SHP77 (cell line): ENCODE measurements at places on chromosomes 5 and 9.

GRCh38 chr5:133343196-133343595 lies 269.1 kb downstream of the FSTL4 start:
- no peak for DNase-seq

- DNase-seq, result no peak
Measured at GRCh38 chr5:179749857-179750508, 17.4 kb downstream of the MAML1 start.

GRCh38 chr9:104319685-104320084 lies 184.4 kb upstream of the OR13F1 start:
- DNase-seq, result peak; percentile 37

DNA sequence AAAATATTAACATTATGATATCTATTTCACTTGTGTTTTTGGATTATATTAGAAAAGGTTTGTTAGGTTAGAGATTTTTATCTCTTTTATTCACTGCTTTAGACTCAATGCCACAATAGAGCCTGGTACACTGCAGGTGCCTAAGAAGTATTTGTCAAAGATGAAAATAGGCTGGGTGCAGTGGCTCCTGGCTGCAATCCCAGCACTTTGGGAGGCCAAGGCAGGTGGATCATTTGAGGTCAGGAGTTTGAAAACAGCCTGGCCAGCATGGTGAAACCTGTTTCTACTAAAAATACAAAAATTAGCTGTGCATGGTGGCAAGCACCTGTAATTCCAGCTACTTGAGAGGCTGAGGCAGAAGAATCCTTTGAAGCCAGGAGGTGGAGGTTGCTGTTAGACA lies 64.3 kb downstream of the C9 start:
- DNase-seq, result peak; percentile 4

- no peak for DNase-seq
Measured at GRCh38 chr9:14296495-14297113, 17.3 kb downstream of the NFIB start.

DNA sequence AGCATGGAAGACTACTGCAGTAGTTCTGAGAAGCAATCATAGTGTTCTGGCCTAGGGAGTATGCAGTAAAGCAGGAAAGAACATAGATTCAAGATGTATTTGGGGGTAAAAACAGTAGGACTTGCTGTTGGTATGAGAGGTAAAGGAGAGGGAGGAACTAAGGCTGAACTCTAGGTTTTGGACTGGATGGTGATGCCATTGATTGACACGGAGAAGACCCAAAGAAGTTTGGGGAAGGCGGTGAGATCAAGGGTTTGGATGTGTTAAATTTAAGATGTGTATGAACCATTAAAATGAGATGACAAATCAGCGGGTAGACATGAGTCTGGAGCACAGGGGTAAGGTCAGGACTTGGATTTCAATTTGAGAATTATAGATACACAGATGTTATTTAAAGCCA lies 2.0 kb upstream of the CDC37L1 start:
- no peak for DNase-seq

GRCh38 chr9:131393622-131394463 lies at the start of gene PRRC2B:
Gene PRRC2B, plus strand, starts transcription at chr9:131394086. Its CDS starts 36,059 bp downstream, at chr9:131430145.
- peak; percentile 92 for DNase-seq

GRCh38 chr9:134445000-134445399 lies 118.7 kb downstream of the RXRA start:
- no peak for DNase-seq

- no peak for DNase-seq
Measured at GRCh38 chr5:138720840-138721239, 32.4 kb upstream of the CTNNA1 start.

- no peak for DNase-seq
Measured at GRCh38 chr5:80414113-80414512, 6.2 kb downstream of the ZFYVE16 start.

GRCh38 chr5:104247260-104247659 lies 684.7 kb upstream of the NUDT12 start:
- DNase-seq, result no peak

DNA sequence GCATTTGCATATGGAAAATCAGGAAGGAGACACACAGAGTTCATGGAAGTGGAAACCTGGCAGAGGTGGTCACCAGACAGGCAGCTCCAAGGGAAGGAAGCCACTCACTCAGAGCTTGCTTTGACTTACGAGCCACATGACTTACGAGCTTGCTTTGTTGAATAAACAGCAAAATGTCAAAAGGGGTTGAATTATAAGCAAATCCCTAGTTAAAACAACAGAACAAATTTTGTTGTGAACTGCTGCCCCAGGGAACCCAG lies 164.3 kb downstream of the SYK start:
- DNase-seq, result no peak

GRCh38 chr5:97986069-97986468 lies 787.4 kb upstream of the RGMB start:
- DNase-seq, result no peak

- no peak for DNase-seq
Measured at GRCh38 chr5:26026044-26026443, 1012.3 kb downstream of the CDH9 start.

DNA sequence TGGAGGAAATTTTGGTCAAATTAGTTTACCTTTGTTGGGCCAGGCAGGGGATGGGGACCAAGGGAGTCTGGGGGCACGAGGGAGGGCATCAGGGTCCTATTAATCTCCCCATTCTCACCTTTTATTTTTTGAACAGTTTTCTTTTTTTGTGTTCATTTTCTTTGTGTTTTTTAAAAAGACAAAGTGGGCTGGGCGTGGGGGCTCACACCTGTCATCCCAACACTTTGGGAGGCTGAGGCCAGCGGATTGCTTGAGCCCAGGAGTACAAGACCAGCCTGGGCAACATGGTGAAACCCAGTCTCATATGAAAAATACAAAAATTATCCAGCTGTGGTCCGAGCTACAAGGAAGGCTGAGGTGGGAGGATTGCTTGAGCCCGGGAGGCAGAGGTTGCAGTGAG lies 103.7 kb downstream of the WNK2 start:
- no peak for DNase-seq
